Spleen (tissue), 13 donors: ENCODE measurements at places on chromosomes 5 and 9. TPM values are rescaled to one million over a fixed set of nuclear protein-coding genes. Genes with fewer than 3 reads are reported as not detected.
A peak's percentile ranks its signal among the peaks of the same experiment; 100 is the strongest.

FST gene
- not detected for total RNA-seq

ZER1 gene
- total RNA-seq: 65.5 TPM

BTNL9 gene
- total RNA-seq: 87.7 TPM

TMEM215 gene
- total RNA-seq: not detected

NADK2 gene
- total RNA-seq: 20.8 TPM

MAN1B1 gene
- total RNA-seq: 67.9 TPM

RORB gene
- total RNA-seq: 0.17 TPM

UGT3A1 gene
- total RNA-seq: not detected

- no peaks in the 10 kb centered on the region for H3K4me1 ChIP-seq
- no peak overlapping the region for H3K4me3 ChIP-seq
Measured at GRCh38 chr9:102507044-102507687, 488.0 kb upstream of the CYLC2 start.

- H3K4me3 ChIP-seq: no peak overlapping the region
- DNase-seq: no peak
- no peaks in the 10 kb centered on the region for H3K27me3 ChIP-seq
- H3K36me3 ChIP-seq: peaks cover 53% of the 10 kb centered on the region
Measured at GRCh38 chr9:128164307-128164885, 4.3 kb downstream of the BBLN start.

DNA sequence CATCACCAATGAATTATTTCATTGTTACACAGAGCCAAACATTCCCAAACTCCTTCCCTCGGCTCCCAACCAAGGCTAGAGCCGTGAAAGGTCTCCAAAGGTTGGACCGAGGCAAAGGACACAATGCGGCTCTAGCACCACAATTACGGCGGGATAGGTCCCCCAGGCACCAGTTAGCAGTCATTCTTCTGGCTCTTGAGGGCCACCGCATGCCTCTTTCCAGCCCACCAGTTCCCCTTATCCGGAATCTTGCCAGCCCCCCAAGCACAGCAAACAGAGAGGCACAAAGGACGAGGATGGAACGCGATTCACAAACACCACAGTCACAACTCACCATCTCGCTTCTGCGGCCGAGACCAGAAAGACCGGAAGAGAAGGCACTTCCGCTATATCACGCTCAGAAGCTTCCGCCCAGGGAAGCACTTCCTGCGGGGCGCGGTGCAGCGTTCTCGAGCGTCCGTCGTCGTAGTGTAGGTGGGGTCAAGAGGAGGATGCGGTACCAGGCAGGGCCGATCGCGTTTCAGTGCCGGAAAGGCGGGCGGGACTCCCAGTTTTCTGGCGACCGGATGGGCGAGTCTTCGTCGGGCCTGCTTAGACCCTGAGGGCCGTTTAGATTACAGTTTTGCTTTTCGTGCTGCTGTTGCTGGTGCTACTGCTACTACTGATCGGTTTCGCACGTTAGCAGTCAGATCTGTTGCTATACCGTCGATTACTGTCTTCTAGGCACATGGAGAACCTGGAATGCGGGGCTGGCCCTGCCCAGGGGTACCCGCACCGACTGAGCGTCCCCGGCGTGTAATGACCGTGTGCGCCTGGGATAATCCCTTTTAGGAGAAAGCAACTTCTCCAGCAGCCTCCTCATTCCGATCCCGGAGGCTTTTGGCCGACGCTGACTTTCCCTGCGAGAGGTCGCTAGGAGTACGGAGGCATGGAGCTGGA, at the start of gene RPL37:
RPL37 (minus strand) TSS at position 374 of the 939 bp plus-strand sequence; CDS start at position 337, 37 bp downstream.
- peak within 1 kb of the TSS; percentile 96 for H3K27ac ChIP-seq
- H3K27me3 ChIP-seq: no peaks in the 10 kb centered on the region
- peak; percentile 98 for DNase-seq
- H3K4me3 ChIP-seq: peak within 1 kb of the TSS; percentile 55
- peaks cover 74% of the 10 kb centered on the region for H3K4me1 ChIP-seq

- no peak overlapping the region for H3K4me3 ChIP-seq
- no peaks in the 10 kb centered on the region for H3K36me3 ChIP-seq
- no peaks in the 10 kb centered on the region for H3K4me1 ChIP-seq
- no peak for DNase-seq
- H3K27me3 ChIP-seq: no peaks in the 10 kb centered on the region
Measured at GRCh38 chr5:58326022-58326421, 133.9 kb downstream of the PLK2 start.

GRCh38 chr9:35481347-35481975, 8.4 kb upstream of the RUSC2 start:
- DNase-seq: no peak
- no peaks in the 10 kb centered on the region for H3K36me3 ChIP-seq
- no peak overlapping the region for H3K27ac ChIP-seq

GRCh38 chr5:163580516-163580915, 75.1 kb downstream of the MAT2B start:
- no peaks in the 10 kb centered on the region for H3K4me1 ChIP-seq
- DNase-seq: no peak
- H3K27me3 ChIP-seq: no peaks in the 10 kb centered on the region
- no peak overlapping the region for H3K27ac ChIP-seq

- no peak overlapping the region for H3K27ac ChIP-seq
- H3K27me3 ChIP-seq: no peaks in the 10 kb centered on the region
- no peaks in the 10 kb centered on the region for H3K36me3 ChIP-seq
Measured at GRCh38 chr5:56638768-56639238, 176.5 kb upstream of the MAP3K1 start.

- peak overlapping the region; percentile 71 for H3K27ac ChIP-seq
- DNase-seq: peak; percentile 89
- no peaks in the 10 kb centered on the region for H3K36me3 ChIP-seq
- H3K27me3 ChIP-seq: no peaks in the 10 kb centered on the region
Measured at GRCh38 chr9:94860678-94861588, 134.4 kb downstream of the AOPEP start.
